NCI-H187 treated with DMSO at 0.1 percent for 48 hours (cell line): ENCODE measurements at places on chromosomes 13 and 19.

GRCh38 chr13:59666504-59666903 is 497.2 kb downstream of the DIAPH3 start:
- DNase-seq = no peak

DNA sequence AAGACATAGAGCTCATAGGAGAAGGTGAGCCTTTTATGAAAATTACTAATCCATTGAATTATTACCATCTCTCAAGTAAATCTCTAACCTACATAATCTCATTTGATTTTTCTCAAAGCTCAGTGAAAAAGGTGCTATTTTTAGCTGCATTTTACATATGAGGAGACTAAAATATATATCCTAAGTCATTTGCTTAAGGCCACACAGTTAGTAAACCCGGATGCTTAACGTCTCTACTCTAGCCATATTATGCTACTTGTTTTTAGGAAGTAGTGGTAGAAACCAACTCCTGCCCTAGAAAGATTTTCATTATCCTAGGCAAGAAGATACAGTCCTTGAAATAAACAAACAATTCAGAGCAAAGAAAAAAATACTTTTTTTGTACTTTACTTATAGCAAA is 108.9 kb downstream of the RBM26 start:
- DNase-seq = no peak

GRCh38 chr13:21948769-21949474 is 278.0 kb downstream of the FGF9 start:
- DNase-seq = no peak

DNA sequence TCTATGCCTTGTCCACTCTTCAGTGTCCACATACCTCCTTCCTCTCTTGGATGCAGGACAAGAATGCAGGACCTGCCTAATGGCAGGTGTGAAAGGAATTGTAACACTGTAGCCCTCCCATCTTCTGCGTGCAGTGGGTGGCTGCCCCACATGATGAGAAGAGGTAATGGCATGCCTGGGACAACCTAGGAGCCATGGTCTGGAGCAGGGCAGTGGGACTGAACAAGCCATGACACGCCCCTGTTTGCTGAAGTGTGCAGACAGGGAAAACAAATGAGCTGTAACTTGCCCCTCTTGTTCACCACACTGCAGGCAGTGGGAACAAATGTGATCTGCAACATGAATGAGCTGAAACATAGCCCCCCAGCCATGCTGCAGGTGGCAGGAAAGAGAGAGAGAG is 192.2 kb downstream of the PCDH17 start:
- no peak for DNase-seq

GRCh38 chr19:55088543-55089341 is 13.1 kb downstream of the EPS8L1 start:
- DNase-seq = peak; percentile 31

DNA sequence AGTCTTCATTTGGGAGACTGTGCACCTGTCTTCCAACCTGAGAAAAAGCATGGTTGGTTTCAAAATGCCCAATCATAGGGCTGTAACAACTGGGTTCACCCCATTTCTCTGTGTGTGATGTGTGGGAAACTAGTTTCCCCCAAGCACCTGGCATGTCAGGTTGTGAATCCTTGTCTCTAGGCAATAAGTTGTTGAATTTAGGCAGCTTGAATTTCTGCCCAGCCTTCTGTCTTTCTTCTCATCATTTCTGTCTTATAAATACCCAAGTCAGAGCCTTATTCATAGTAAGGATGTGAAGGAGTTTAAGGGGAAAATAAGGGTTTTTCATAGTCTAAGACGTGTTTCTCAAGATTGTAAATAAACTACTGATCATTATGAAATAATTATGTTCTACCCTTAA is 170.7 kb upstream of the RNF113B start:
- no peak for DNase-seq

- DNase-seq = no peak
Measured at GRCh38 chr13:109130093-109130835, 500.9 kb downstream of the MYO16 start.

DNA sequence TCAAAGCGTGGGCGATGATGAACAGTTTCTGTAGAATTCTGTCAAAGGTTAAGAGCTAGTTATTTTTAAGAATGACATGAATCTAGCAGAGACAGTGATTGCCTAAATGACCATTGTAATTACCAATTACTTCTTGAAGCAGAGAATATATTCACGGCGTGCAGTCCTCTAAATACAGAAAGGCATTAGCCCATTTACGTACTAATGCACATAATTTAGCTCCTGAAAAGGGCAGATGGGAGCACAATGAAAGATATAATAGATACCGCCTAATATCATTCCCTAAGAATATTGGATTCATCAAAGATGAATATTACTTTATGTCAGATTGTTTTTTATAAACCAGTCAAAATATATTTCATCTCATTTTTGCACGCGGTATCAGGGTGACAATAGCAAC is 212.4 kb downstream of the URI1 start:
- DNase-seq = no peak

DNA sequence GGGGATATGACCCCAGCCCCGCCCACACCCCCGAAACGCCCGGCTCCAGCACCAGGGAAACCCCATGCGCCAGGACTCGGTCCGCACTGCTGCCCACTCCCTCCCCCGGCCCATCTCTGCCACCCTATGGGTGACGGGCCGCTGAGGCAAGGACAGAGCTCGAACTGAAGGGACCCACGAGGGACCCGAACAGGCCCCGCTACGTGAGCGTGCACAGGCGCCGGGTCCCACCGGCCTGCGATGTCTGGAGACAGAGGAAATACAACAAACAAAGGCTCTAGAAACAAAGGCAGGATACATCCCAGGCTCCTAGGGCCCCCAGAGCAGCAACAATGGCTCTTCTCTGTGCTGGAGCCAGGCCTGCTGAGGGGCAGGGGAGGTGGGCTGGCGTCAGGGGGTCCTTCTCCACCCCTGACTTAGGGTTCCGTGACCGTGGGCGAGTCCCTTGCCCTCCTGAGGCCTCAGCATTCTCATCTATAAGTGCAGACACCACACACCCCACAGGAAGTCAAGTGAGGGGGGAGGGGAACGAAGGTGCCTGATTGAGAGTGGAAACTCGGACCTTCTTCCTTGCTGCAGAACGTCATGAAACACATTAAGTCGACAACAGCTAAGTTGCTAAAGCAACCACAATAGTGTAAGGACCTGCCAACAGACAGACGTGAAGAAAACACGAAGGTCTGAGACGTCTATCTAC is 3.1 kb downstream of the ABHD17A start:
- no peak for DNase-seq

GRCh38 chr19:46717034-46717715 is at the start of gene PRKD2:
PRKD2 (minus strand) TSS chr19:46717114; CDS start chr19:46716370, 744 bp downstream.
- no peak for DNase-seq

GRCh38 chr13:43799191-43799590 is 12.4 kb upstream of the ENOX1 start:
- DNase-seq = no peak

- no peak for DNase-seq
Measured at GRCh38 chr13:60226507-60226906, 62.8 kb upstream of the DIAPH3 start.

DNA sequence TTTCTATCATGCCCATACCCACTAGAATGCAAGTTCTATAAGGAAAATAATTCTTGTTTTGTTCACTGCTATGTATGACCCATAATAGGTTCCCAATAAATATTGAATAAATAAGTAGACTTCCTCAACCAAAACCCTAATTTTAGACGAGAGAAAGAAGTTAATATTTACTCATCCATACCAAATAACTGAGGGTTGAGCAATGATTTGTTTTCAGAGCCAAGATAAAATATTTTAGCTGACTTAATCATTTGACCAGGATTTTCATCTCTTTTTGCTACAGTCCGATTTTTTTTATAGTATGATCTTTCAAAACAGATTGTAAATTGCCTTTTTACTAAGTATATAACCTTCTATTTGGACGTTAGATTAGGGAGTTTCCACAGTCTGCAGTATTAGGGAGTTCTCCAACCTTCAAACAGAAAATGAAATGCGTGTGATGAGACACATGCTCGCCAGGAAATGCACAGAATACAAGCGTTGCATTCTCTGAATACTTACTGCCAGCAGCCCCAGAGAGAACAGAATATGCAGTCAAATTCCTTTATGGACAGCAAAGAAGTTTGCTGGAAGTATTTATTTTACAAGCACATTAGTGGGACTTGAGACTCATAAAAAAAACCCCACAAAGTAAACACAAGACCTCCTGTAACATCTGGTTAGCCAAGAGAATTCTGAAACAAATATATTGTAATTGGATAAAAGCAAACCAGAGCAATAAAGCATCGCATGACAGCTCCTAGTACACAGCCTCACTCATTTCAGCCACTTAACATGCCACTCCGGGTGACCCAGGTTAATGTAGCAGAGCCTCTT is 230.0 kb downstream of the MYO16 start:
- DNase-seq = peak; percentile 10

- DNase-seq = peak; percentile 80
Measured at GRCh38 chr19:10251792-10252694, at the start of gene MRPL4. MRPL4 (plus strand) TSS chr19:10252214; CDS start chr19:10252254, 40 bp downstream.

GRCh38 chr13:27523346-27524073 is 73.1 kb upstream of the MTIF3 start:
- no peak for DNase-seq

GRCh38 chr13:23634897-23635296 is 64.7 kb downstream of the TNFRSF19 start:
- DNase-seq = no peak

- no peak for DNase-seq
Measured at GRCh38 chr19:17753976-17754375, 2.7 kb downstream of the FCHO1 start.

GRCh38 chr19:6740589-6741343 is 1.3 kb downstream of the TRIP10 start:
- DNase-seq = no peak

DNA sequence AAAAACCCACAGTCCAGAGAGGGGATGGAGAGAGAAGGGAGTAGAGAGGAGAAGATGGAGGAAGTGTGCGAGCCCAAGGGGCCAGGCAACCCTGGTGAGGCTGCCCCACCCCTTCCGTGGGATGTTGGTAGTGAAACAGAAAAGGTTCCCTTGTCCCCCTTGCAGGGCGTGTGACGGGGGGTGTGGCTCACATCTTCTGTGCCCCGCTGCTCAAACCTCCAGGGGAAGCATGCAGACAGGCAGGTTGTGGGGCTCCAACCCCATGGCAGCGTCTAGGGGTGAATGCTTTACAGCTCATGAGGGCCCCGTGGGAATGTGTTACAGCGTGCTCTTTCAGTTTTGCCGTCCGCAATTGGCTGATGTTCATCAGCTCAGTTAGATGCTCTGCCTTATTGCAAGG is 14.7 kb upstream of the EVI5L start:
- DNase-seq = no peak

DNA sequence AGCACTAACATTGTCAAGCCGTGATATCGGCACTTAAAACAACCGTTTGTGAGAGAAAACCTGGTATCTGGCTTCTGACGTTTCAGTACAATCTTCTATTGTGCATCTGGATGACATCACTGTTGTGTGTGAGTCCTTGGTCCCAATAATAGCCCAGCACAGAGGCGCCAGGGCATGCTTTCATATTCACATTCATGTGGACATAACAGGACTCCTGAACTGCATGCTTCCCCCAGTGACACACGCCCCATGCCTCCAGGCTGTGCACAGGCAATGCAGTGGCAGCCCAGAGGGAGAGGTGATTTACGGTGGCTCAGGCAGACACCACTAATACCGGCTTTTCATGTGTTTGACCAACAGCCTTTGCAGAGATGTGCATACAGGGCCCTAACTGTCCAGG is 58.1 kb downstream of the MRPL57 start:
- no peak for DNase-seq

GRCh38 chr13:70183041-70183440 is 74.8 kb upstream of the KLHL1 start:
- no peak for DNase-seq

- no peak for DNase-seq
Measured at GRCh38 chr13:25844559-25845434, 207.0 kb downstream of the SHISA2 start.

DNA sequence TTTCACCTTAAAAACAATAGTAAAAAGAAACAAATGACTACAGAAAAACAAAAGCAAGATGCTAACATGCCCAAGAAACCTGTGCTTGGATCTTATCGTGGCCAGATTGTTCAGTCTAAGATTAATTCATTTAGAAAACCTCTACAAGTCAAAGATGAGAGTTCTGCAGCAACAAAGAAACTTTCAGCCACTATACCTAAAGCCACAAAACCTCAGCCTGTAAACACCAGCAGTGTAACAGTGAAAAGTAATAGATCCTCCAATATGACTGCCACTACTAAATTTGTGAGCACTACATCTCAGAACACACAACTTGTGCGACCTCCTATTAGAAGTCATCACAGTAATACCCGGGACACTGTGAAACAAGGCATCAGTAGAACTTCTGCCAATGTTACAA is 6.0 kb downstream of the CKAP2 start:
- DNase-seq = no peak

DNA sequence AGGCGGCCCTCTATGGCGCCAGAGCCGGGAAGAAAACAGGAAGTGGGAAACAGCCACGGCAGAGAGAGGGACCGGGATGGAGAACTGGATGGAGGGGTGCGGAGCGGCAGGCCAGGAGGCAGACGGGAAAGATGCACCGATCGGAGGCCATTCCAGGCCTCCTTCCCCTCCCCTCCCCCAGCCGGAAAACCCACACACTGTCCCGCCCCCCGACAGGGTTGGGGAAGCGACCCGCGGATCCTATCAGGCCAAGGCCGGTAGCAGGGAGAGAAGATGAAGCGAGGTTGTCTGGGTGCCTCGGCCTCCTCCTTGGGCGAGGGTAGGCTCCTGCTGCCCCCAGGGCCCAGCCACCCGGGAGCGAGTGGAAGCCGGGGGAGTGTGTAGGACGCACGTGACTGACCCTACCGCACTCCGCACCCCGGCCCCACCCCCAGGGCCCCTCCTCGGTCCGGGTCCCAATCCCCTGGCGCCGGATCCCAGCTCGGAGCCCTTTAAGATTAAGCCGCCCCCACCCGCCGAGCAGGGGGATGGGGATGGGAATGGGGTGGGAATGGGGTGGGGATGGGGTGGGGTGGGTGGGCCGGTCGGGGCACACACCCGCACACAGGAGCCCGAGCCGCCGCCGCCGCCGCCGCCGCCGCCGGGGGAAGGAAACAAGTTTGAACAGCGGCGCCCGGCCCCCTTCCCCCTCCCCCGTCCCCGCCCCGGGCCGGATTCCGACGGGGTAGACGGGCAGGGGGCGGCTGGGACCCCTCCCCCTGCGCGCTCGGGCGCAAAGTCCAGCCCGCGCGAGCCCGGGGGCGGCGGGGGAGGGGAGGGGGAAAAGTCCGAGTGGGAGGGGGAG is 1.5 kb downstream of the ERF start:
- DNase-seq = no peak

- DNase-seq = no peak
Measured at GRCh38 chr19:6679139-6679538, 9.2 kb upstream of the TNFSF14 start.

- no peak for DNase-seq
Measured at GRCh38 chr19:42126574-42126973, 5.7 kb downstream of the POU2F2 start.
